CD8-positive, alpha-beta memory T cell (primary cell): ENCODE measurements at places on chromosomes 7 and 10.

DNA sequence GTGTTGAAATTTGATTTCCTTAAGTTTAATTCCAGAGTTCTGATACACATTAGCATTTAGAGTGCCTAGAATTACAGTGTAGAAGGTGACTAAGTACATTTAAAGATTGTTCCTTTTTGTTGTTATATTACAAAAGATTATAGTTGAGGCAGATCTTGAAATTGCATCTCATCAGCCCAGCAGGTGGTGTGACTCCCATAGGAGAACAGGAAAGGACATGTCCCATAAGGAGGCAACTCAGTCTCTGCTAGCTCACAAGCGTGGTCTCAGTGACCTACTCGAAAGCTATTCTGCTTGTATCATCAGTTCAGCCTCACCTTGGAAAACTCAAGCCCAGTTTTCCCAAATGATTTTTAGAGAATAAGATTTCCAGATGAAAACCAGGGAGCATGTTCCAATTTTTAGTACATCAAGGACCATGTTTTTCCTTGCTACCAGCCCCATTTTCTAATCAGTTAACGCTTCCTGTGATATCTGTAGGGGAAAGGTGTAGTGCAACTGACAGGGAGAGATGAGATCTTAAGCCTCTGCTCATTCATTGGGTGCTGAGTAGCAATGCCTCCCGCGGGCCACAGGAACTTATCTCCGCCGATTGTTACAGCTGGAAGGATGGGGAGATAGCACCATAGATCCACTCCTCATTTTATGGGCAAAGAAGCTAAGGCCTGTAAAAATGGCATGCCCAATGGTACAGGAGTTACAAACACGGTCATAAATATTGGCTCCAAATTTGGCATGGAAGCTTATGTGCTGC, 1.1 kb upstream of the GNAI1 start:
- no peak for DNase-seq

- DNase-seq: no peak
These were observed 62.3 kb upstream of the FAM133B start for GRCh38 chr7:92652536-92652935.

- DNase-seq: no peak
These were observed 123.2 kb downstream of the DNAJB6 start for GRCh38 chr7:157459966-157460365.

- no peak for DNase-seq
These were observed 70.8 kb downstream of the ASB13 start for GRCh38 chr10:5595591-5595990.

DNA sequence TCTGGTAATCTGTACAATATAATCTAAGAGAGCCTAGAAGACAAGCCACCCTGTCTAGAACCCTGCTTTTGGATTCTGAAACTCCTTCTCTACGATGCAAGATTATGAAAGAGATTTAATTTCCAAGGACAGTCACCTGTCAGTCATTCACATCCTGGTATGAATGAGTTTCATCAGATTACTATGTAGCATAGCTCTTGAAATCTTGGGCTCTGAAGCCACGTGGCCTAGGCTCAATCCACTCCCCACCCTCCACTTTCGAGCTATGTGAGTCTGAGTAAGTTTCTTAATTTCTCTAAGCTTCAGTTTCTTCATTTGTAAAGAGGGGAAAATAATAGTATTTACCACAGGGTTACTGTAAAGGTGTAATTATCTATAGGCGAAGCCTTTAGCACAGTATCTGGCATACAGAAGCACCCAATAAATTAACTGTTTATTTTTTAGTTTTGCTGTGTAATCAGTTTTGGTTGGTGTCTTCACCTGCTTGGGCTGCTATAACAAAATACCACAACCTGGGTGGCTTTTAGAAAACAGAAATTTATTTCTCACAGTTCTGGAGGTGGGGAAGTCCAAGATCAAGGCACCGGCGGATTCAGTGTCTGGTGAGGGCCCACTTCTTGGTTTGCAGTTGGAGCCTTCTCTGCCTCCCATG, 71.3 kb downstream of the MYOF start:
- DNase-seq: no peak

GRCh38 chr10:95260909-95261552, 29.8 kb downstream of the PDLIM1 start:
- DNase-seq: no peak
